ENCODE measurements at places on chromosomes 4 and X.
A peak's percentile ranks its signal among the peaks of the same experiment; 100 is the strongest.

DNA sequence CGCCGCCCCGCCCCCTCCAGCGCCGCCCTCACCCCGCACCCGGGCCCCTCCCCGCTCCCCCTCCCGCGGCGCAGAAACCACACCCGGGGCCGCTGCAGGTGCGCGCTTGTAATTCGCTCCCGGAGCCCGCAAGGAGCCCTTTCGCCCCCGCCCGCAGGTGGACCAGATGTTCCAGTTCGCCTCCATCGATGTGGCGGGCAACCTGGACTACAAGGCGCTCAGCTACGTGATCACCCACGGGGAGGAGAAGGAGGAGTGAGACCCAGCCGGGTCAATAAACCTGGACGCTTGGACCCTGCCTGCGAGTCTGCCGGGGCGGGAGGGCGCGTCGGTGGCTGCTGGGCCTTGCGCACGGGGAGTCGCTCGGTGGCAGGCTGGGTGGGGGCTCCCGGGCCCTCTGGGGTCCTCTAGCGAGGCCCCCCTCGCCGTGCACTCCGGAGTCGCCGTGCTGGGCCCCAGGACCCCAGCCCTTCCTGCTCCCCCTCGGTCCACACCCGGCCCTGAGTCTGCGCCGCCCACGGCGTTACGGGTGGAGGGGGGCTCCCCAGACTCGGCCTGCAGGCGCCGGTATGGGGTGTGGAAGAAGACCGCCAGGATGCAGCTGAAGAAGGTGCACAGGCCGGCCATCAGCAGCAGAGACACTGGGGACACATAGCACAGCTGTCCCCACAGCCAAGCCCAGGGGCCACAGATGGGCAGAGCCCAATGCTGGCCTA, 7.1 kb downstream of the SLC49A3 start:
- DNase-seq, result peak; percentile 60

DNA sequence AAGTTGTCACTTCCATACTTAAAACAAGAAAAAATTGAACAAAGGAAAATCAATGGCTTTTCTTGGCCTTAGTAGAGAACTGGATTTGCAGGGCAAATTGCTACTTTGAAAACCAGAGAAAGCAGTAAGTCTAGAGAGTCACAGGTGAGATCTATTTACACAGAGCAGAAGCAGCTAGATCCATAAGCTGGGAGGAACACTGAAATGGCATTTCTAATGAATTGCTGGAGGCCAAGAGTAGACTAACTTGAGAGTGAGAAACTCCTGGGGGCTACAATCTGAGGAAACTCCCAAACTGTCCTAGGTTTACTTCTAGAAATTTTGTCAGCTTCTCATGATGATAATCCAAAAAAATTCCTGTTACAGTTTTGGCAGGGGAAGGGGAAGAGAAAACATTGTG, 133.3 kb downstream of the SPCS3 start:
- DNase-seq, result no peak

DNA sequence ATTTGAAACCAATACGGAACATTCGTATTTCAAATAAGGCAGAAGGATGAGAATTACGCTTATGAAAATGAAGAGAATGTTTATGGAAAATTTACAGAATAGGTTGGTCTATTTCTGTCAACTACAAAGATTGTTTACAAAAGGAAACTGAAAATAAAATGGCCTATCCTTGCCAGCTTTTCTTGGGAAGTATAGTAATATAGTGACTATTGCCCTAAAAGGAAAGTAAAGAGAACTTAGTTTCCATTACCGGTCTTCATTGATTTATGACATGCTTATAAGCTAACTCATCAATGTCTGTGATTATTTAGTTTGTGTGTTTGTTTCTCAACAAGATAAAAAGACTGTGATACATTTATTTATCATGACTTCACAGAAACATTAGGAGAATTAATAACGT, 2.9 kb upstream of the SPRY1 start:
- no peak for DNase-seq

- no peak for DNase-seq
Measured at GRCh38 chr4:138740816-138741745, 274.5 kb upstream of the NOCT start.

DNA sequence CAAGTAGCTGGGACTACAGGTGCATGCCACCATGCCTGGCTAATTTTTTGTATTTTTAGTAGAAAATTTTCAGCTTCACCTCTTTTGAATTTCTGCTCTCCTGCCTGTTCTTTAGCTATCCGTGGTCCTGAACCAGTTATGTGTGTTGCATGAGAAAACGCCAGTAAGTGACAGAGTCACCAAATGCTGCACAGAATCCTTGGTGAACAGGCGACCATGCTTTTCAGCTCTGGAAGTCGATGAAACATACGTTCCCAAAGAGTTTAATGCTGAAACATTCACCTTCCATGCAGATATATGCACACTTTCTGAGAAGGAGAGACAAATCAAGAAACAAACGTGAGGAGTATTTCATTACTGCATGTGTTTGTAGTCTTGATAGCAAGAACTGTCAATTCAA, 13.9 kb downstream of the ALB start:
- no peak for DNase-seq

DNA sequence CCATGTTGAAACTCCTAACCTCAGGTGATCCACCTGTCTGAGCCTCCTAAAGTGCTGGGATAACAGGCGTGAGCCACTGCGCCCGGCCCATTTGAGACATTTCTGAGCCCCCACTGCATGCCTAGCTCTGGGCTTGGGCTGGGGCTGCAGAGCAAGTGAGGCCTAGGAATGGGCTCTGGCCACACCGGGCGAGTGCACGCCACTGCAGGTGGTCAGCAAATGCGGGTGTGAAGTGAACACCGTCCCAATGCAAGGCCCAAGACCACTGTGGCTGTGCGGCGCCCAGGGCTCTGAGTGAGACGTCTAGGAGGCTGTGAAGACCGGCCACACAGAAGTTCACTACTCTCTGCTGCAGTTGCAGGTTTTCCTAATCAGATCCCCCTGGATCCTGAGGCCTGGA, 9.5 kb downstream of the SH3TC1 start:
- DNase-seq, result no peak

DNA sequence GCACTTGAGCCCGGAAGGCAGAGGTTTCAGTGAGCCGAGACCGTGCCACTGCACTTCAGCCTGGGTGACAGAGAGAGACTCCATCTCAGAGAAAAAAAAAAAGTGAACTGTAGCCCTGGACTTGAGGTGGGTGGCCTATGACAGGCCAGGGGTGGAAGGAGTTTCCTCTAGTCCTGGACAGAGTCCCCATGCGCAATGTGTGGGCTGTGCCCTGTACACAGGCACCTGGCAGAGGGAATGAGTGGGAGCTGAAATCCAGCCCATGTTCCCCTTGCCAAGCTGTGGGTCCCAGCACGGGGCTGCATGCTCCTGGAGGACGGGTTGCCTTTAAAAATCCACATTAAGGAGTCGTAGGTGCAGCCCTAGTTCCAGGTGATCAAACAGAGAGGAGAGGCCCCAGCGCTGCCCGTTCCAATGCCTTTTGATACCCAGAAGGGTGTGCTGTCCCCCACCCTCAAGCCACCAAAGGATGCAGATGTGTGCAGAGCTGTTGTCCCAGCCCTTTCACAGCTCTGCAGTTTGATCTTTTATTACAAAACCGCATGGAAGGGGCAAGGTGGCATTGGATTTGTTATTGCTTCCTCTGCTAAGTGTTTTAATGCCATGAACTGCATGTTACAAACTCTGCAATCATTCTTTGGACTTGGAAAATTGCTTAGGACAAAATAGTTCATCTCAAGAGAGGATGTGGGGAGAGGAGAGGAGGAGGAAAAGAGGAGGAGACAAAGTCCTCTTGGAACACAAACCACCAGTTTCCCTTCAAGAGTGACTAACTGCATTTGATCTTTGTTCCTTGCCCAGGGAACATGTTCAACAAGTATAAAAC, 38.0 kb upstream of the PDK3 start:
- DNase-seq, result no peak

DNA sequence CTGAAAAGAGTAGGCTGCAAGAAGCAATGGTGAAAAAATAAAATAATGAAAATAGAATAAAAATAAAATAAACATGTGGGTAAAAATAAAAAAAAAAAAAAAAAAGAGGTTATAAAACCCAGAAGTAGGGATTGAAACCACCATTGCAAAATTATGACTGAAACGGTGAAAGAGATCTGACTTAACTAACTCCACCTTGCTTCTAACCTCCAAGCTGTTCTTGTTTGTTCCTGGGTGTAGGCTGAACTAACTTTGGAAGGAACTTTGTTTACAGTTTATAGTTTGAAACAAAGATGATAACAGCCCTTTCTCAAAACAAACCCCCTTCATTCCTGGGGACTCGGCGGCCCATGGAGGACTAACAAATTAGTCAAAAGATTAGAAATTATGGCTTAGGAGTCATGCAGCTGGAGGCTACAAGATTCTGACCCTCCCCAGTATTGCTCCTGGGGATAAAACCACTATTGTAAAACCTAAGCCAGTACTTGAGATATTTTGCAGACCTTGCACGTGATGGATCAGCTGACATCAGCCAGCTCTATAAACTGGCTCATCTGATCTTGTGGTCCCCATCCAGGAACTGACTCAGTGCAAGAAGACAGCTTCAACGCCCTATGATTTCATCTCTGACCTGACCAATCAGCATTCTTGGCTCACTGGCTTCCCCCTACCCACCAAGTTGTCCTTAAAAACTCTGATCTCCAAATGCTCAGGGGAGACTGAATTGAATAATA, 30.4 kb downstream of the DDX60L start:
- DNase-seq, result no peak

DNA sequence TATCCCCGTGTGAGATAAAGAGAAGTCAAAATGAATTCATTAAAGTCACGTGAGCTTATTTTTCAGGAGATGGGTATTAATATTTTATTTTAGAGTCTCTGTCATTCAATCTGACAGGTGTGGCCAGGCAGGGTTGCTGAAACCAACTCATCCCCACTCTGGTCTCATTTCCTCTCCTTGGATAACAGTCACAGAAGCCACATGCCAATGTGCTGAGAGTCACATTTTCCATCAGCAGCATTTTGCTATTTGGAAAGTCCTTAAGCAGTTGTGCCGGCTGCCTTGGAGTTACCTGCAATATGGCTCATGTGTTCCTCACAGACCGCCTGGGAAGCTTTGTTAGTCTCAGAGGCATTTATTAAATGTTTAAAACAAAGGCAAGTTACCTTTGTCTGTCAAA, 302.3 kb downstream of the DCHS2 start:
- no peak for DNase-seq

DNA sequence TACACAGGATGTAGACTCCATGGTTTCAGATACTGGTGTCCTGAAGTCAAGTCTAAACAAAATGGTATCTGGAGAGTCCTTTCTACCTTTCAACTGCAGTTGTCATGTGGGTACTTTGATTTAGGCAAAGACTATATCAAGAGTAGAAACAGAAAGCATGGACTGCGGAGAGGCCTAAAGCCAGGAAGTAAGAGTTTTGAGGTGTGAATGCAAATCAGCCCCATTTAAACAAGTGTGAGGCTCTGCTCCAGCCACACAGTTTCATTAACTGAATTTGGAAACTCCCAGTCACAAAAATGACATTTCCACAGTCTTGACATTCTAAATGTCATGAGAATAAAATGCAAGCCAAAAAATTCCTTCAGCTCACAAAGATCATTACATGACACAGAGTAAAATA, 87.2 kb upstream of the MCF2 start:
- no peak for DNase-seq

DNA sequence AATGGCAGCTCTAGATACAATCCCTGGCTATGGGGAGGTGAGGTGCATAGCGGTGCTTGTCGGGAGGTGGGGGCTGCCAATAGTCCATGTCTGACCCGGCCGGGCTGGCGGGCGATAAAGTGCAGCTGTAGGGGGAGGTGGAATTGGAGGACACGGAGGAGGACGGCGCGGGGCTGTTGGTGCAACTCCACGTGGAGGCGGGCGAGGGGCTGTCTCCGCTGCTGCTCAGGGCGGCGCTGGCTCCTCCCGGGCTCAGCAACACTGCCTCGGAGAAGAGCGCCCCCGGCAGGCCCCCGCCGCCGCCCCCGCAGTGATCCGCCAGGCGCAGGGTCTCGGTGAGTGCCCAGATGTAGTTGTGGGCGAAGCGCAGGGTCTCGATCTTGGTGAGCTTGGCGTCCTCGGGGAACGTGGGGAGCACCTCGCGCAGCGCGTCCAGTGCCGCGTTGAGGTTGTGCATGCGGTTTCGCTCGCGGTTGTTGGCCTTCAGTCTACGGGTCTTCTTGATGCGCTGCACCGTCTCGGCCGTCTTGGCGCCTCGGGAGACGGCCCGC, 1.3 kb downstream of the NEUROG2 start:
- DNase-seq, result peak; percentile 64

DNA sequence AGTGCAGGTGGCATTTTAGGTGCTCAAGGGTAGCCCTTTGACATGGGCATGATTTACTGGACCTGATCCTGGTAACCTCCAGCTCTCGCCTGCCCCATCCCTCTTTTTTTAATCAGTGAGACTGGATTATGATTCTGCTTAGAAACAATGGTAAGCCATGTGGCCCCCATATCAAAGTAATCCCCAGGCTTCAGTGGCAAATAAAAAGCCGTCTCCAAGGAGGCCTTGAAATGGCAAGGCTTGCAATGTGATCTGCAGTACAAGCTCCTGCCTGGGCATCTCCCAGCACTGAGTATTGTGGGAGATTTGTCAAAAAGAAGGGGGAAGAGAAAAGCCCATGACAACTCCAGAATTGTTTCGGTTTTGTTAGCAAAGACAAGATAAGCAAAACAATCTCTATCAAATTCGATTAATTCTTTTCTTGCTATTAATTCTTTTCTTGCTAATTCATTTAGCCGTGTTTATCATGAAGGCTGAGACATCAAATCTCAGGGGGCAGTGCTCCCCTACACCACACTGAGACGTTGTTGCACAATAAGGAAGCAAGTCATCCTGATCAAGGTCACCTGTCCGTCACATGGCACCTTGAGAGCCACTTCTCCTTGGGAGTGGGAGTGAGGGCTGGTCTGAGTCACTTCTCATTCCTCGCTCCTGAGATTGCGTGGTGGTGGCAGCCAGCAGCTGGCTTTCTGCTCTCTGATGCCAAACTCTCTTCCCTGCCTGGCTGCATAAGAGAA, 312.7 kb upstream of the GATB start:
- DNase-seq, result no peak

DNA sequence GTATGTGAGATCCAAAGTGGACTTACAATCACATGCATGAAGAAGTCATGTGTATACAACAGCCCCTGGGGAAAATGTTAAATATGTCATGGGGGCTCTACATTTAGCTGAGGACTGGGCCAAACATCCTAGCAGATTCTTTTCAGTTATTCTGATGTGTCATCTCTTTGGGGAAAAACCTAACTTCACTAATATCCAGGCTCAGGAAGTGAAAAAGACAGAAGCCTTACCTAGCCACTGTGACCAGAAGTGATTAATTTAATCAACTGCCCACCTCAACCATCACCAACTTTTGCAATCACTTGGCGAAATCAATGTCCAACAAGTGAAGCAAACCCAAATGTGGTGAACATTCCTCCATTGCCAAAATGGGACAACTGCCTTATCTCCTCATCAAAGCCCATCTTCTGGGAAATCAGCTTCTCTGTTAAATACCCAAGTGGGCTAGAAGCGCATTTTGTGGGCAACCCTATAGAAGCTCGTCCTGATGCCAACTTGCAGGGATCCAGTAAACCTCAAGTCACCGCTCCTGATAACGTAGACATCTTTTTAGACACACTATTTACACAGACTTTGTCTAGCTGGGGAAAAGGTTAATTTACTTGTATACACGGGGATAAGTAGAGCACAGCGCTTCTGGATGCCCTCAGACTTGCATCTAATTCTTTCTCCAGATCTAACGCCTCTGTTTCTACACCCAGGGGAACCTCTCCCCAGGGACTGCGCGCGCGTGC, 1.4 kb upstream of the HHIP start:
- DNase-seq, result no peak

GRCh38 chr4:175252642-175253041, 334.5 kb downstream of the ADAM29 start:
- DNase-seq, result no peak

All from activated CD8-positive, alpha-beta memory T cell treated with anti-CD3 and anti-CD28 coated beads, Interleukin-2, amount 50 U/mL, for 48 hours (primary cell).